ENCODE measurements at places on chromosomes 11 and 22. TPM values are rescaled to one million over a fixed set of nuclear protein-coding genes. Genes with fewer than 3 reads are reported as not detected.

YDJC gene
- 18.4 TPM for total RNA-seq

OR2AG1 gene
- total RNA-seq, result not detected

DNA sequence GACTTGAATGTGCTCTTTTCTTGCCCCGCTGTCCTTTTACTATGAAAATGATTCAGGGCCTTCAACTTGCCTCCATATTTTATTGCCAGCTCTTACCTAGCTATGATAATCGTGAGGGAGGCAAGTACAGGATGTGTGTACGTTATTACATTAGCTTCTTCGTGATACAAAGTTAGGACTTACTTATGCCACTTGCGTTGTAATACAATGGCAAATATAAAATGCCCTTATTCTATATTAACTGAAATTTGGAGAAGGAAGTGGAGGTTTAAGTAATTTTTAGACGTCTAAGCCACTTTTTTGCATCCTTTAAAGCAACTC is 10.8 kb upstream of the CCT8L2 start:
- DNase-seq, result no peak

DNA sequence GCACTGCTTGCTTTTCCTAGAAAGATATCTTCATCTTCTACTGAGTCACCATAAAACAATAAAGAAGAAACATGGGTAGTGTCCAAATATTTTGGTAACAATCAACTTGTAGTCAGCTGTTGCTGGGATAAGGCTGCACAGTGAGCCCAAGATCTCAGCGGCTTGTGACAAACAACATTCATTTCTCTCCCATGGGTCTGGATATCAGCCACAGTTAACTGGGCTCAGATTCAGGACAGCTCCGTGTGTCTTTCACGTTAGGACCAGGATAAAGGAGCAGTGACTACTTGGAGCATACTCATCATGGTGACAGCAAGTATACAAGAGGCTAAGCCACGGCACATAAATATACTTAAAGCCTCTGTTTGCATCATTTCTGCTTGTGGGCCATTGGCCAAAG is 27.9 kb upstream of the GRK3 start:
- DNase-seq, result no peak

- no peak for DNase-seq
These were observed 18.4 kb downstream of the ARHGAP42 start for GRCh38 chr11:100705447-100705846.

- peak; percentile 40 for DNase-seq
These were observed 878 bp downstream of the RRAS2 start for GRCh38 chr11:14357881-14358728.

- peak; percentile 94 for DNase-seq
These were observed at the start of gene NCAM1 for GRCh38 chr11:112961146-112961668. NCAM1 (plus strand) TSS chr11:112961420.

ACTN3 gene
- 0.16 TPM for total RNA-seq

DNA sequence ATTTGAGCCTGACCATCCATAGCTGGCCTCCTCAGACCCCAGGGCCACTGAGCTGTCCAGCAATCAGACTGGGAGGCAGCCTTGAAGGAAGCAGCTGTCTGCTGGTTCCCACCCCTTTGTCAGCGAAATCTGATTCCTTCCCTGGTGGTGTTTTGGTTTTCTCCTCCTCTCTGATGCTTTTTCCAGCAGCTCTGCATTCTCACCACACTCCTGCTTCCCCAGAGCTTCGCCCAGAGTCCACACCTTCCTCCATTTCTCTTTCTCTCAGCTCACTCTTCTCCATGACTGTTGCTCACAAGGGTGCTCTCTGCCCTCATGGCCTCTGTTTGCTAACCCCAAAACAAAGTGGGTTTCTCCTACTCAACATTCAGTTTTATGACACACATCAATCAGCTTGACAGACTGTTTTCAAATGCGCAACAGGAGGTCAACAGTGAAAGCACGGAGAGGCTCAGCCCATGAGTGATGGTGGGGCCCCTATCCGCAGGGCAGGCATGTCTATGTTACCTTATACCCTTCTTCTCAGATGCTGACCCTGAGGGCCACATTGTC is 130.6 kb upstream of the MTNR1B start:
- DNase-seq, result no peak

GRCh38 chr22:42868751-42869251 is 11.7 kb upstream of the ARFGAP3 start:
- DNase-seq, result no peak

TESMIN gene
- 4.2 TPM for total RNA-seq

LRRC56 gene
- total RNA-seq, result 2.1 TPM

CAPN1 gene
- 48.4 TPM for total RNA-seq

LARGE1 gene
- total RNA-seq, result 34.5 TPM

SAA4 gene
- total RNA-seq, result not detected

GRCh38 chr11:68372625-68373024 is 60.2 kb downstream of the LRP5 start:
- no peak for DNase-seq

- no peak for DNase-seq
These were observed 122.3 kb upstream of the BID start for GRCh38 chr22:17896586-17896985.

Data from neural crest cell (in vitro differentiated cells).